ENCODE measurements at places on chromosomes 2 and 18.

- no peak for DNase-seq
These were observed 1262.2 kb upstream of the PIK3C3 start for GRCh38 chr18:40692871-40693270.

GRCh38 chr2:164746713-164747112 is 94.9 kb downstream of the COBLL1 start:
- no peak for DNase-seq

DNA sequence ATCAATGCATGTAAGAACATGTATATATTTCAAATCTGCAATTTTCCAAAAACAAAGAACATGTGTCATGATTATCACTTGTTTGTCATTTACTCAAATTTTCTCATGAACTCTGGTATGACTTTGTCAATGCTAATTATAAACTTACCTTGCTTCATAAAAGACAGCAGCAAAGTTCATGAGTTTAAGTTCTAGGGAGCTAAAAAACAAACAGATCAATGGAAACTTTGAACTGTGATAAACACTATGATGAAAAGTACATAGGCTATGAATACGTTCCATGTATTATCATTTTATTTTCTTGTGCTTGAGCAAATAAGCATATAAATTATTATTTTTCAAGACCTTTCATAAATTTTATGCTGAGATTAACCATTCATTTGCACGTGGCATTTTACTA is 940.8 kb downstream of the MBD2 start:
- no peak for DNase-seq

GRCh38 chr2:51997571-51997970 is 965.6 kb upstream of the NRXN1 start:
- DNase-seq, result no peak

DNA sequence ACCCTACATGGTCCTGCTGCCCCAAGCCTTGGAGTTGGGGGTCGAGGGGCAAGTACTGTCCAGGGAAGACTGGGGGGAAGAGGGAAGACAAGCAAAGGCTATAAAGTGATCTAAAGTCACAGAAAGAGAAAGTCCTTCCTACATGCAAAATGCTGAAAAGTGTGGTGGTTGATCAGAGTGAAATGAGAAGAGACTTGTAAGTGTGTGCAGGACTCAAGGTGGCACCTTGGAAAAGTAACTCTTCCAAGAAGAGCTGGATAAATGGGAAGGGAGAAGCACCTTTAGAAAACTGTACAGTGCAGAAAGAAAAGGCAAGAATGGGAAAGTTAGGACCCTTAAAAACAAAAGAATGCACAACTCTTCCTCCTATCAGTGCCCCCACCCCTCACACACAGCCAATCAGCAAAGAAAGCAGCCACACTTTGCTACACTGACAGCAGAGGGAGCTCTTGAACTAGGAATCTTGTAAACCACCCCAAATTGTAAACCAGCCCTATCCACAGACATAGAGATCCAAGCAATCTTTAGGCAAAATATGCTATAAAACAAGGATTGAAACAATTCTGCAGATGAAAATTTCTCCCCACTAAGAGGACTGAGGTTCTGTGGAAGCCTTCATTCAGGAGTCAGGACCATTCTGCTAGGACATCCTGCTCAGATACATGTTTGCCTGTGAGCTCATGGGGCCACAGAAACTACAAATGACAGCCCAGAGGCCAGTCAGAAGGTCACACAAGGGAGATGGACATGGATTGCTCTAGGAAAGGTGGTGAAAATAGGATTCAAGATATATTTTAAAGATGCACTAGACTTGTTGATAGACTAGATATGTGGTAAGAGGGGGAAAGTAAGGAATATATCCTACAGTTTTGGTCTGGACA is 146.4 kb downstream of the FTCDNL1 start:
- DNase-seq, result no peak

DNA sequence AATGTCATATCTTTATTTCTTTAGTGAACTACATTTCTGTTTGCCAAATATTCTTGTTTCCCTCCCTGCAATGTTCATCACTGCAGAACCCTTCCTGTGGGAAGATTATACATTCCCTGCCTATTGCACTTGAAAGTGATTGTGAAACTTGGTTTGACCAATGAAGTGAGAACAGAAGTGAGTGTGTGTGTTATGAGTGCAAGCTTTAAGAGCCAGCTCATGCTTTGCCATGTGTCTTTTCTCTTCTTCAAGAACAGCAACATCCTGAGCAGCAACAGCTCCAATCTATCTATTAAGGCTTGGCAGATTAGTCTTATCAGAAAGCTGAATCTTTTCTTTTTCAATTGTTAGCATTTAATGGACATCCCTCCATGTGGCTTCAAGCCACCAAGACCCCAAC is 42.0 kb upstream of the UBE2E3 start:
- no peak for DNase-seq

DNA sequence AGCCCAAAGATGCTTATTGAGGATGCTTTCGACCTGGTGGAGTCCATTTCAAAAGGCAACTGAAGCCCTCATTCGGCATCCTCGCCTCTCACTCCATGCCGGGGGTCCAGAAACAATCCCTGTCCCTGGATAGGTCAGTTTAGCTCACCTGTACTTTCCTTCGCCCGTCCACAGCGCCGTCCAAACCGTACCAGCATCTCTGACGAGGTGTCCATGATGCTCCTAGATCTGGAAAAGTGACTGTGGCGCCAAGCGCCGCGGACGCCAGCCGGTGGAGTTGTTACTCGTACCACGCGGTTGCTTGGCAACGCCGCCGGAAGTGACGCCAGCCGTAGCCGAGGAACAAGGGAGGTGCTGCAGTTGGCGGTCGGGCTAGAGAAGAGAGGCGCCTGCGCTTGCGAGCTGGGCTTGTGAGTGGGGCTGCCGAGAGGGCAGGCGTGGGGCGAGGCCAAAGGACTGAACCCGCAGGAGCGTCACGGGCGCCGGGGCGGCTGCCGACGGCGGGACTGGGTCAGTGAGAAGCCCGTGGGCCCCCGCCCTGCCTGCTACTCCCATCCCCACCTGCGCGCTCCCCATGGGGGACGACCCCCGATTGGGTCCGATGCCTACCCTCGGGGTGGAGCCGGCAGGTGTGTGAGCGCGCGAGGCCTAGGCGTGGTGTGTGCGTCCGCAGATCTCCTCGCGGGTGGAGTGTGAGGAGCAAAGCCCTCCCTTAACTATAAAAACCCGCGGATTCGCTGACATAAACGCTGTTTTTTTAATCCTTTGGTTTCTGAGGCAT is at the start of the genes CFAP210 and PHOSPHO2:
Gene CFAP210, minus strand, starts transcription at position 293 of the 781 bp plus-strand sequence. Its CDS starts 78 bp downstream, at position 215.
Gene PHOSPHO2, plus strand, starts transcription at position 357 of the 781 bp plus-strand sequence. CDS start 6,503 bp downstream, outside the sequence.
- peak; percentile 99 for DNase-seq

DNA sequence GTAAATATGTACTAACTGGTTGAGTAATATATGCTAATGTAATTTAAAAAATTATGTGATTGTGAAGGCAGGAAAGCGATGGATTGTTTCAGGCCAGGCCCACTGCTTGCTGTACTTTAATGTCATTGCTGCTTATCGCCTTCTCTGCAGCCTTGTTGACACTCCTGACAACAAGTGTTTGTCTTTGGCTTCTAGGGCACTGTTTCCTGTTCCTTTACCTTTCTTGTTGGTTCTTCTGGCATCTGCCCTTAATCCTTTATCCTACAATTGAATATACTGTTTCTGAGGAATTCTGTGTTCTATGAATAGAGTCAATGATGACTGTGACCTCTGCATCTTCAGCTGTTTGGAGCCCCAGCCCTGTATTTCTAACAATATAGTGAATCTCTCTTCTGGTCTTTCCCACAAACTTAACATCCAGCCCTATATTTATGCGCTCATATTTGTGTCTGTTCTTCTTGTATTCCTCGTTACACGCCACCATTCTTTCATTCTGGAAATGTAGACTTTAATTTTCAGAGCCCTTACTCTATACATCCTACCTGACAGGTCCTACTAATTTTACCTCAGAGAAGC is 17.6 kb downstream of the ACSL3 start:
- DNase-seq, result no peak

- no peak for DNase-seq
These were observed 517.5 kb upstream of the SPHKAP start for GRCh38 chr2:228698963-228699362.

Measured in right forelimb (tissue), 1 donor.